ENCODE measurements at places on chromosomes 11 and 22. TPM values are rescaled to one million over a fixed set of nuclear protein-coding genes. Genes with fewer than 3 reads are reported as not detected.

The YIF1A gene
- total RNA-seq, result 53.0 TPM

The OR8H3 gene
- total RNA-seq, result not detected

The SYT8 gene
- total RNA-seq, result not detected

The FAT3 gene
- not detected for total RNA-seq

The PNPLA5 gene
- not detected for total RNA-seq

The CRYAB gene
- total RNA-seq, result not detected

The SLC22A6 gene
- not detected for total RNA-seq

The OR52H1 gene
- total RNA-seq, result not detected

The P2RX6 gene
- total RNA-seq, result 0.57 TPM

The CCDC188 gene
- total RNA-seq, result 0.59 TPM

The PKDREJ gene
- total RNA-seq, result not detected

The SEC14L6 gene
- not detected for total RNA-seq

The SLC22A12 gene
- total RNA-seq, result not detected

The MRTFA gene
- 73.6 TPM for total RNA-seq

The DRICH1 gene
- total RNA-seq, result 1.4 TPM

The OR8G1 gene
- not detected for total RNA-seq

The PANX3 gene
- not detected for total RNA-seq

The TRIM49B gene
- total RNA-seq, result not detected

The GAL3ST3 gene
- not detected for total RNA-seq

The MFNG gene
- 250 TPM for total RNA-seq

The APOA1 gene
- total RNA-seq, result not detected

The TBC1D22A gene
- 32.5 TPM for total RNA-seq

The LGR4 gene
- 0.11 TPM for total RNA-seq

The KDELR3 gene
- total RNA-seq, result 1.3 TPM

The PHLDA2 gene
- total RNA-seq, result 6.3 TPM

The NOX4 gene
- total RNA-seq, result not detected

The KCNA4 gene
- not detected for total RNA-seq

The C11orf91 gene
- 0.32 TPM for total RNA-seq

The CCDC87 gene
- 0.07 TPM for total RNA-seq

The NFAM1 gene
- total RNA-seq, result 0.05 TPM

The FLRT1 gene
- total RNA-seq, result not detected

The MUC5AC gene
- total RNA-seq, result not detected

The SHISAL1 gene
- not detected for total RNA-seq

The PRODH gene
- total RNA-seq, result 0.32 TPM

The MPPED2 gene
- not detected for total RNA-seq

The OMP gene
- total RNA-seq, result not detected

The CENPM gene
- total RNA-seq, result 74.1 TPM

The CNTF gene
- 3.6 TPM for total RNA-seq

The TMEM151A gene
- total RNA-seq, result not detected

The SCO2 gene
- total RNA-seq, result 7.9 TPM

The FAM180B gene
- 0.18 TPM for total RNA-seq
